ENCODE measurements at places on chromosomes 4 and X. TPM values are rescaled to one million over a fixed set of nuclear protein-coding genes. Genes with fewer than 3 reads are reported as not detected.

The ZIC3 gene
- 0.25 TPM for polyA plus RNA-seq

The TCEAL2 gene
- polyA plus RNA-seq: 29.6 TPM

The PWWP3B gene
- polyA plus RNA-seq: 0.75 TPM

The TCEAL5 gene
- 0.28 TPM for polyA plus RNA-seq

The P2RY4 gene
- not detected for polyA plus RNA-seq

The CPE gene
- 287 TPM for polyA plus RNA-seq

The ENOX2 gene
- polyA plus RNA-seq: 14.3 TPM

The SSX1 gene
- not detected for polyA plus RNA-seq

The SLC7A11 gene
- 0.13 TPM for polyA plus RNA-seq

The CCNQ gene
- polyA plus RNA-seq: 28.8 TPM

DNA sequence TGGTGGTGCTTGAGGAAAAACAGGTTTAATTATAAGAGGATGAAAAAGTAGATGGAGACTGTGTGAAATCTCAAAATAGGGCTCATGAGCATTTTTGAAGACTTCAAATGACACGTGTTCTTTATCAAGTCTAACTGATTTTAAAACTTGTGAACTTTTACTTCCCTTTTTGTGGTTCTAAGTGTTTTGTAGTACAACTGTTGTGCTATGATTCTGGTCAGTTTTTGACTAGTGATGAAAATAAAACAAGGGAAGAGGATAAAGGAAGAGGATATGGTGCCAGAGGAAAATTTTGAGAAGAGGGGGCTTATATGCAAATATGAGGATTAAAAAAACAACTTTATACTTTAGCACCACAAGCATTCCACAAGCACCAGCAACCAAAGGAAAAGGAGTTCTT is 644.0 kb downstream of the RPA4 start:
- no peak for DNase-seq

DNA sequence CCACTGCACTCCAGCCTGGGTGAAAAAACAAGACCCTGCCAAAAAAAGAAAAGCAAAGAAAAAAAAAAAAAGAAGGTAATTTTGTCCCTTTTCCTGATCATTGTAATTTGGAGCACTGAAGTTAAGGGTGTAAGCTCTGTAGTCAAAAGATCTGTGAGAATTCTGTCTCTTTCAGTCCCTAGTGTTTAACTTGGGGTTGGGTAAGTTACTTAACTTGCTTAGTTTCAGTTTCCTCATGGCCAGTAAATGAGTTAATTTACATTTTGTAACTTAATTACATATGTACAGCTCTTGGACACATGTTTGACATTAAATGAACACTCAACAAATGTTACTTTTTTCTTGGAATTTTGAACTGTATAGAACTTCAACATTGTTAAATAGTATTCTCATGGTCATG is 10.9 kb upstream of the UBE2K start:
- no peak for DNase-seq

DNA sequence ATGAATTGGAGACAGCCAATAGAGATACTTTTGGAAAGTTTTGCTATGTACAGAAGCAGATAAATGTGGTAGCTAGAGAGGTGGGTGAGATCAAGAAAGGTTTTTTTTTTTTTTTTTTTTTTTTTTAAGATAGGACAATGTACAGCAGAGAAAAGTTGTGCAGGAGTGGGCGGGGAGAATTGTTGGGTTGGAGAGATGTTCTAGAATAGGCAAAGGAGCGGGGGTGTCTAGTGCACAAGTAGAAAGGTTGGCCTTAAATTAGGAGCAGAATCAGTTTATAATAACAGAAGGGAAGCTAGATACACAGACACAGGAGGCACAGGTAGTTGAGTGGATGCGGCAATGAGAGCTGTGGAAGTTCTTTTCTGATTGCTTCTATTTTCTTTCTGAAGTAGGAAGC is 66.2 kb upstream of the PGK1 start:
- DNase-seq: no peak

GRCh38 chr4:180770265-180770664 is 1472.9 kb upstream of the TENM3 start:
- DNase-seq: no peak

DNA sequence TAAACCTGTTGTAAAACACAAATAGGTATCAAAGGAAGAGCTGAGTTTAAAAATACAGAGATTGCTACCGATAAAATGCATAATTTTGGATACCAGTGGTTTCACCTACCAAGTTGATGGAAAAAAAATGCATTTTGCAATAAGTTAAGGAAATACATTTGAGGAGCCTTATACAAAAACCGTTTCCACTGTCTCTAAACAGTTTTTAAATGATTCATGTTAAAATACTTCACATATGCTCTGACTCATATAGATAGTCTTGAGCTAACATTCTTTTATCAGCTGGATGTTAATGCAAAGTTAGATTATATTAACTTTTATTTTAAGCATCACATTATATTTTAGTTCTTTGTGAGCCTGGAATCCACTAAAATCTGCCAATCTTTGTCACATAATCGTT is 50.6 kb upstream of the ANKRD17 start:
- no peak for DNase-seq

- no peak for DNase-seq
Observed at GRCh38 chrX:3589474-3589873, 124.0 kb downstream of the PRKX start.

- DNase-seq: no peak
Observed at GRCh38 chr4:112523008-112523721, 7.2 kb upstream of the NEUROG2 start.

- DNase-seq: no peak
Observed at GRCh38 chr4:141645611-141646340, 9.4 kb downstream of the IL15 start.

- no peak for DNase-seq
Observed at GRCh38 chr4:17491196-17491595, 20.7 kb downstream of the QDPR start.

DNA sequence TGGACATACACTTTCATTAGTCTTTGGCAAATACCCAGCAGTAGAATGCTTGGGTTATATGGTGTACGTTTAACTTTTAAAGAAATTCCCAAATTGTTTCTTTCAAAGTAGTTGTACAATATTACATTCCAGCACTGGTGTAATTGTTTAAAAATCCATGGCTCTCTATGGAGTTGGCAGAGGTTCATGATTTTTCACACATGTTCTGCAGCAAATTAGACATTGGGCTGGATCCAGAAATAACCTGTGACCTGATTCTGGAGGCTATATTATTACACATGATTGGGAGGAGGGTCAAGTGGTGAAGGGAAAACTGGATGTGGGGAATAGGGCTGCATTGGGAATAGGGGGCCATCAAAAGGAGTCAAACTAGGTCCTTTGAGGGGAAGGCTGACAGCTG is 41.9 kb downstream of the MAMLD1 start:
- no peak for DNase-seq

DNA sequence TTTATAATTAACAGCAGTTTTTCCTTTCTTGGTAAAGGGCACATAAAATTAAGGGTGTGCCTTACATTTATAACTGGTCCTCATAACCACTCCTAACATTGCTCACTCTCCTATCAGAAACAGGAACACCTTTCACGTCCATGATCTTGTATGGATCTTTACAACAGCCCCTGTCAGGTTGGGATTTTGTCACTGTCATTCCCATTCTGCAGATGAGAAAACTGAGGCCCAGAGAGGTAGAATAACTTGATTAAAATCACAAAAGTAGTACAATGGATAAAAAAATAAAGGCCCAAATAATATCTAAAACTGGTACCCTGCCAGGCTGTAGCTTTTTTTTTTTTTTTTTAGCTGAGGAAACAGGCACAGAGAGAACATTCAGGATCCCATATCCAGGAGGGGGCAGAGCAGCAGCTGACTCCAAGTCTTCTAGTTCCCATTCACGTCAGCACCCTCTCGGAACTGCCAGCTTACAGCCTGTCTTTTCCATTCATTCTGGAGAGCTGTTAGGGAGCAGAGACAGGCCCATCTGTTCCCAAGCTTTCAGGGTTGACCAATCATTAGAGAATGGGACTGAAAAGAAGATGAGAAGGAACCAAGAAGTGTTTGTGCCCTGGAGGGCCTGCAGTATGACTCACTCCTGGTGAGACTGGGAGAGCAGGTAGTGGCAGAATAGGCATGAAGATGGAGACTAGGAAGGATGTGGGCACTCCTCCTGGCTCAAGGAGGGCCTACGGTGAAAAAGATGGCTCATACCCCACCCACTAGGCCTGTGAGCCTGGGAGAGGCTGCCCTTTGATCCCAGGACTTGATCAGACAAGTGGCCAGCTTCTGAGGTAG is 7.3 kb downstream of the SUV39H1 start:
- no peak for DNase-seq

- DNase-seq: no peak
Observed at GRCh38 chr4:87055311-87055710, 120.5 kb downstream of the AFF1 start.

DNA sequence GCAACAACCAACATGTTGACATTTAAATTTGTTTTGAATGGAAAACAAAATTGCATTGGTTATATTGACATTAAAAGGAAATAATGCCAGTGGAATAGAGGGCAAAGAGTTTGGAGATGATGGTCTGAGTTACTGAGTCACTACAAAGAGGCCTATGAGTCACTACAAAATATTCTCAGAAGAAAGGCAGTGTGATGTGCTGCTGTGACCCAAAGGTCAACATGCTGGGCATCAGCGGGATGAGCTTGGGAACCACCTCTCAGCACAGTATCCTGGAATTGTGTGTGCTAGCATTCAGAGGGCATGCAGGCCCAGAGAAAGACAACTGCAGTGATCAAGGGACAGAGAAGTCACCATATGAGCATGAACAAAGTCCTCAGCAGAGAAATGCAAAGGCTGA is 2.8 kb downstream of the CMC4 start:
- no peak for DNase-seq

GRCh38 chr4:47065051-47065481 is 33.7 kb downstream of the GABRB1 start:
- no peak for DNase-seq

GRCh38 chr4:57073559-57073958 is 36.6 kb downstream of the IGFBP7 start:
- DNase-seq: no peak

GRCh38 chrX:73076838-73077237 is 2.5 kb downstream of the PABPC1L2A start:
- no peak for DNase-seq

DNA sequence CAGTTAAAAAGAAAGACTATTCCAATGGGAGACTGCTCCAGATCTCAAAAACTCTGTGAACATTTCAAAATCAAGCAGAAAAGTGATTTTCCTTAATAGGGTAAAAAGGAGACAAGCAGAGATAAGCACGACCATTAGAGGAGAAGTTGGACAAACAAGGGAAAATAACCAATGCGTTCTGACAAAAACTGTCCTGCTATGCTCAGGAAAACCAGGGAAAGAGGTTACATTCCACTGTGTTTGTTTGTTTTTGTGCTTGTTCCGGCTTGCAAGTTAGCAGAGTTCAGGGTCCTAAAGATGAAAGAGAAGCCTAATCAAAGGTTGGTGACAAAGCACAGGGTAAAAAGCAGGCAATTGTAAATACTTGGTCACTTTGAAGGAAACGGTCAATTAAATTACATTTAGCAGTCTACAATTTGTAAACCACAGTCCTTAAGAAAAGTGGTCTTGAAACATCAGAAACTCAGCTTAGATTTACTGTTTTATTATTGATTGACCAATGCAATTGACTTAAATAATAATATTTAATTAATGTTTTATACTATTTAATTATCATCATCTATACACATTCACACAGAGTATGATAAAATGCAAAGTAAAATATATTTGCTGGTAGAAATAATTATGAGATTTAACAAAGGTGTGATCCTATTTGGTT is 186.2 kb upstream of the CPXCR1 start:
- DNase-seq: no peak

DNA sequence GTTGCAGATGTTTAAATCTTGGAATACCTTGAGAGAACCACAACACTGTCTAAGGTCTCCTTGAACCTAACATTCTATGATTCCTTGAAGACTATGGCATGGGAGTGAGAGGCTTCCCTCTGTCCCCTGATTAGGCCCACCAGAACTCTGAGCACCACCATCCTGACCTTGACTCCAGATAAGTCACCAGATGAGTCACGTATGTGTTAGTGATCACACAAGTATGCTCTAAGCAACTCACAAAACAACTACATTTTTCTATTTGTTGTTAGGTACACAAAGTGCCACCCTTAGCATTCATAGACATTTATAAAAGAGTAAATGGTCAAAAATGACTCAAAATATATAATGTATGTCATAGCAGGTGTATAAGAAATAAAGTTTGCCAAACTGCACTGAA is 252.9 kb upstream of the CXXC4 start:
- no peak for DNase-seq

DNA sequence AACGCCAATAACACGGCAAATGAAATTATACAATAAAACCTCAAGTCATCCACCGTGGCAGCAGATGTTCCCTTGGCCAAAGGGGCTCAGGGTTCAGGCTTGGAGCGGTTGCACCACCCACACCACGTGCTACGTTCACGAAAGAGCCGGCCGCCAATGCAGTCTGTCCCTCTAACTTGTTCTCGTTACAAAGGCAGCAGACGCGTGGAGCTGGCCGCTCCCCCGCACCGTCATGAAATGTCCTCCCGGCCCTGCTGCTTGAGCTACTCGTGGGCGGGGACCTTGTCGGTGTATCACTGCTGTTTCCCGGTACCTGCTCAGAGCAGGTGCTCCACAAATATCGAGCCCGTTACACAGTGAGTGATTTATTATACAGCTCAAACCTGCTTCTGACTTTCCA is 36.4 kb upstream of the MAN2B2 start:
- DNase-seq: no peak
